NCI-H1930 (cell line): ENCODE measurements at places on chromosomes 1 and 21.

GRCh38 chr1:8448911-8449661 is 131.2 kb downstream of the SLC45A1 start:
- no peak for DNase-seq

- no peak for DNase-seq
Observed at GRCh38 chr1:10950316-10951172, 61.9 kb upstream of the TARDBP start.

- no peak for DNase-seq
Observed at GRCh38 chr1:155977690-155978324, 540 bp downstream of the ARHGEF2 start.

DNA sequence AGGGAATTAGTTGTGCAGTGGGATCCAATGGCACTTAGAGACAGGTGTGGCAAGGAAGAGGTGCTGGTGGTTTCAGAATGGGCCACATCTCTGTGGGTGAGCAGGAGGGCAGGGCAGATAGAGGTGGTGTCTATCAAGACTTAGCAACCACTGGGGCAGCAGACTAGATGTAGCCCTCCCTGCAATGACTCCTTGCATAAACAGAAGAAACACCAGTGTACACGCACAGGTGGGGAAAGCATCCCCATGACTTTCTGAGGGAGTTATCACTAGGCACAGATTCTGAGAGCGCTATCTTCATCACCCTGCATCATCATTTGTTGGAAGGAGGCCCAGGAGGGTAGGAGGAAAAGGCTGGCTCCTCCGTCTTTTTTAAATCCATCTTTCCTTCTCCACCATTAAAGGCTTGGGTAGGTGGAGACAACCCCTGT is 58.4 kb downstream of the PLXNA2 start:
- no peak for DNase-seq

GRCh38 chr1:78483903-78484302 is 6.9 kb upstream of the PTGFR start:
- no peak for DNase-seq

GRCh38 chr1:59926381-59927123 is at the start of gene CYP2J2:
TSS of gene CYP2J2 (minus strand) at chr1:59926773. CDS start at chr1:59926746, 27 bp downstream.
- peak; percentile 13 for DNase-seq

DNA sequence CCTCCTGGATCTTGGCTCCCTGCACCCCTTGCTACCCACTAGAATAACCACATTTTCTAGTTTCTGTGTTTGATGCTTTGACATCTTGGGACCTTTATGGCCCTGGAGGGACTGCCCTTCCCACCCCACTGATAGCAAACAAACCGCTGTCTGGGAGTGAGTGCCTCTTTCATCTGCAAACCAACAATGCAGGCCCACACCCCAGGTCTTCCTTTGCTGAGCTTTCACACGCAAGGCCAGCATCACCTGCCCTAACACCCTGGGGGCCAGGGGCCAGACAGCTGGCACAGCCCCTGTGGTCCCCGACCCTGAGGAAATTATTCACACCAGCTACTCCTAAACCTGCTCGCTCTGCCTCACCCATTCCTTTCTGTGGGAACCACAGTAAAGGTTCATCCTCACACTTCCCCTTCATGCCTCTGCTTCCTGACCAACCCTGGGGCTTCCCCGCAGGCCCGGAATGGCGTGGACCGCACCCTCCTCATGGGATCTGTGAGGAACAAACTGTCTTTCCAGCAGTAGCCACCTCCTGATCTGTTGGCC is 15.4 kb downstream of the SLC2A7 start:
- no peak for DNase-seq

DNA sequence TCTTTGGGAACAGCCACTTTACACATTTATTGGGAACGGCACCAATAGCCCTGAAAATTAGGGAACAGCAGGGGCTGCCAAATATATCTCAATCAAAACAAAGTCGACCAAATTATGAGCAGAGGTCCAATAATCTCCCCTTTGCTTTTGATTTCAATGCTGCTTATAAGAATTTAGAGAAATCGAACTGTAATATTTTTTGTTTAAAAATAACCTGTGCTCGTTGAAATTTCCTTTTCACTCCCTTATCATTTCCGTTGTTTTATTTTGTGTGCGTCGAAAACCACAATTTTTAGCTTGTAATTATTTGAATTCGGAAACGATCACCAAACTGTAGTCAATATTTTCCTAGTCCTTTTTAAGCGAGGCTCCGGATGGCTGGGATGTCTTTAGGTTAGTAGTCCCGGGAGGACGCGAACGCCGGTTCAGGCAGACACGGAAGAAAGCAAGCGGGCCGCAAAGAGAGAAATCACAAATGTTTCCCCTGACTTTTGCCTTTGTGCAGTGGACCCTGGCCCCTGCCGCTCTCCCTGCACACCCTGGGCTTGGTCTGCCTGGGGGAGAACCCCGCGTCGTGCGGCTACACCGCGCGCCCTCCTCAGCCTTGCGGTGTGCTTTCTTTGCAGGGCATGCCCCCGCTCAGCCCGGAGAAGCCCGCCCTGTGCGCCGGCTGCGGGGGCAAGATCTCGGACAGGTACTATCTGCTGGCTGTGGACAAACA is 2.3 kb downstream of the LHX9 start:
- no peak for DNase-seq

GRCh38 chr1:84122780-84123382 is 21.2 kb upstream of the PRKACB start:
- DNase-seq = peak; percentile 15

DNA sequence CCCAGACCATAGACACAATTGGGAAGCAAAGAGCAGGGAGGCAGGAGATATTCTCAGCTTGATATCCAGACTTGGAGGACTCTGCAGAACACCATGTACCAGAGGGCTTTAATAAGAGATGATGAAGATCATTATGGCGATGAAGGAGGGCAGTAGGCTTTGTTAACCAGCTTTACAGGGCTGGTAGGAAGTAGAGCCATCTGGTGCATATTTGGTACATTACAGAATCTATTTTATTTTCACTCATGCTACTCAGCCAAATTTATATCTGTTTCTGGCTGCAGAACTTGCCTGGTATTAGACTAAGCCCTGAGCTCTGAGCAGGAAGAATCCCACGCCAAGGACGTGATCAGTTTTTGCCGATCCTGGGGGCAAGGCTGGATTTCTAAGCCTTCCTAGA is 61.8 kb upstream of the SYT6 start:
- DNase-seq = no peak

DNA sequence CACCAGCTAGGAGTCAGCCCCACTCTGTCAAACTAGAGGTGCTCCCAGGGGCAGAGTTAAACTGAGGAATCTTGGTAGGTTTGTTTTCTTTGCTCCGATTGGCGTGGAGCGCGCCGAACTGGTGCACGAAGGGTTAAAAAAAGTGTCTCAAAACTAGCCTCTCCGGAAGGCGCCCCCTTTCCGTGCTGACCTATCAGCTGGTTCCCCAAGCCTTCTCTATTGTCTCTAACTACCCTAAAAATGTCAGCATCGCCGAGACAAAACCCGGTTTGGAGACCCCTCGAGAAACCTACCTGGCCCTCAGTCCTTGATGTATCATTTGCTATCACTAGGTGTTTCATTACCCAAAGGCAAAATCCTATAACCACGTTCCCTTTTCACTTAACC is 2.2 kb downstream of the TGFB2 start:
- no peak for DNase-seq

GRCh38 chr1:24215226-24215814 is 28.2 kb upstream of the IFNLR1 start:
- no peak for DNase-seq

DNA sequence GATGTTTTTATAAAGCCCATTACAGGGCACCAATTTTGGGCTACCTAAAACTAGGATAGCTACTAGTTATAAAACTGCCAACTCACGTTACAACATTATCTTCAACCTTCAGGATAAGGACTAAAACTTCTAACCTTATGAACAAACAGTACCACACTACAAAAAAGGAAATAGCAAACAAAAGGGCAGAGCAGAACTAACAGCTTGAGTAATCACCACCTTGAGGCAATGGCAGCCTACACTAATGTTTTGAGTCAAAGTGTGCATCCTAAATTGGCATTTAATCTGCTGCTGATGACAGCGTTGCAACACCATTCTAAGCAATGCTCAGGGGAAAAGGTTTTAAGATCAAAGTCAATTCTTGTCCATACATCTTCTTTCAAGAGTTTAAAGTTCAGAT is 27.2 kb downstream of the PTP4A2 start:
- DNase-seq = no peak

DNA sequence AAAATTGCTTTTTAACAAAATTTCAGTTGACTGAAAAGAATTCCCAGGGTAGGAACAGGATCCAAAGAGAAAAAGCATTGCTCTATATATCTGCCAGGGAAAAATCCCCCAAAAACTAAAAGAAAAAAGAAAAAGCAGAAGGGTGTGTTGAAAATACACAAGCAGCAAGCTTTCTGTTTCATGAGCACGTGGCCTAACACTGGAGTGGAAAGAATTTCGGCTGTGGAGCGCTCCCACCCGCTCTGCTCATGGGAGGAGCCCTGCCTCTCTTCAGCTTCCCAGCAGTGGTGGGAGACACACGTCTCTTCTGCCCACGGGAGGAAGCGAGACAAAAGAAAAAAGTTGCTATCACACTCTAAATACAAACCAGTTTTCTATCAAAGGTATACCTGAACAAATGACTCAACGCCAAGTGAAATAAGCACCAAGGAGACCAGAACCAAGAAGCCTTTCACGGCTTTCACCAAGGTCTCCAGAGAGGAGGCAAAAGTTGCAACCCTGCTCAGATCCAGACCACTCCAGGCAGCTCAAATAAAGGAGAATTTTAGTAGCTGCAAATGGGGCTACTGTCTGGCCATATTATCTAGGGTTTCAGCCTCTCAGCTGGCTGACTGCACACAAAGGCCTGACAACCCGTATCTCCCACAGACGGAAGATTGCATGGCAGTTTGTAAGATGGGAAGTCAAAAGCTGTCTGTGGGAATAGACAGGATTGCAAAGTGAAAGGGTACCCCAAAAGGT is 29.5 kb upstream of the ZNF496 start:
- DNase-seq = no peak

DNA sequence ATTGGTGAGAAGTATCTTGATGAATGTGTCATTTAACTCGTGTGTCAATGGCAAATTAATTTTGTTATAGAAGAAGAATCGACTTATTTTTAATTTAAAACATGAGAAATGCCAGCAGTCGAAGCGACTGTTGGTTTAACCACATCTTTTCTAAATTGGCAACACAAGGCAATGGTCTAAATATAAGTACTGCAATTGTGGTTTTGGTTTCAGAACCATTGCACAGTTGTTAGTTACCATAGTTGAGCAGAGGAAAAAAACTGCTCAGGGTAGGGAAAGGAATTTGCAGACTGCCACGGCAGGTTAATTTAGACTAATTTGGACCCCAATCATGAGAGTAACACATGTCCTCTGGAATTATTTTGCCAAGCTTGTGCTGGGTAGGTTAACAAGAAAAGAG is 185.6 kb upstream of the RUNX1 start:
- no peak for DNase-seq

DNA sequence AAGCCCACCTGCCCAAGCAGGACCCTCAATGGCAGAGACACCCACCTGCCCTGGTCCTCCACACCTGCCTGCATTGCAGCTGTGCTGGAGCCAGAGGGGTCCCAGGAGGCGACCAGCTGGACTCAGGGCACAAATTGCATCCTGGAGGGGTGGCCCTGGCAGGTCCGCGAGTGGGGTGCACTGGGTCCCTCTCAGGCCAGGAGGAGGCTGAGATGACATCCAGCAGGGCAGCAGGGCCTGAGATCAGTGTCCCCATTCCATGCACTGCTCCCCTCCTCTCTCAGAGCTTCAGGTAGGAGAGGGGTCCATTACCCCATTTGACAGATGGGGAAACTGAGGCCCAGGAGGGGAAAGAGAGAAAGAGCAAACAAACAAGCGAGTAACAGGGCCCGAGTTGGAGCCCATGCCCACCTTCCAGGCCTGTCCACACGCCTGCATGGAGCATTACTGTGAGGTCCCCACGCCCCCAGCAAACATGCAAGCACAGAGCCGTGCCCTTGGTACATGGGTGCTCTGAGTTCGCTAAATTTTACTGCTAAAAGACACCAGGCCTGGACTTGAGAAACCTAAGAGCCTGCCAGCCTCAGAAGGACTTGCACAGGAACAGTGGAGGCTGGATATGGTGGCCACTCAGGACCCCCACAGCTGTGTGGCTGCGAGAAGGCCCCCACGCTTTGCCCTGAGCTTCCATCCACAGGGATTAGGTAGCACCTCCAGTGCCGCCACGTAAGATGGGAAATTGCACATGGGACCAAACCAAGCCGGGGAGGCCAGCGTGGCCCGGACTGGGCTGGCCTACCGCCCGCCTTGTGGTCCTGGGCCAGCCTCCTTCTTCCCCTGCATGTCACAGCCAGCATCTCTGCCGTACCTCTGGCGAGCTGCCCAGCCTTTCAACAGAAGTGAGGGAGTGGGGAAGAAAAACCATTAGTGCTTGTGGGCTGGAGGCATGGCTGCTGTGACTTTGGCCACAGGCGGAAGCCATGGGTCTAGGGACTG is 7.4 kb downstream of the WNT3A start:
- DNase-seq = no peak

DNA sequence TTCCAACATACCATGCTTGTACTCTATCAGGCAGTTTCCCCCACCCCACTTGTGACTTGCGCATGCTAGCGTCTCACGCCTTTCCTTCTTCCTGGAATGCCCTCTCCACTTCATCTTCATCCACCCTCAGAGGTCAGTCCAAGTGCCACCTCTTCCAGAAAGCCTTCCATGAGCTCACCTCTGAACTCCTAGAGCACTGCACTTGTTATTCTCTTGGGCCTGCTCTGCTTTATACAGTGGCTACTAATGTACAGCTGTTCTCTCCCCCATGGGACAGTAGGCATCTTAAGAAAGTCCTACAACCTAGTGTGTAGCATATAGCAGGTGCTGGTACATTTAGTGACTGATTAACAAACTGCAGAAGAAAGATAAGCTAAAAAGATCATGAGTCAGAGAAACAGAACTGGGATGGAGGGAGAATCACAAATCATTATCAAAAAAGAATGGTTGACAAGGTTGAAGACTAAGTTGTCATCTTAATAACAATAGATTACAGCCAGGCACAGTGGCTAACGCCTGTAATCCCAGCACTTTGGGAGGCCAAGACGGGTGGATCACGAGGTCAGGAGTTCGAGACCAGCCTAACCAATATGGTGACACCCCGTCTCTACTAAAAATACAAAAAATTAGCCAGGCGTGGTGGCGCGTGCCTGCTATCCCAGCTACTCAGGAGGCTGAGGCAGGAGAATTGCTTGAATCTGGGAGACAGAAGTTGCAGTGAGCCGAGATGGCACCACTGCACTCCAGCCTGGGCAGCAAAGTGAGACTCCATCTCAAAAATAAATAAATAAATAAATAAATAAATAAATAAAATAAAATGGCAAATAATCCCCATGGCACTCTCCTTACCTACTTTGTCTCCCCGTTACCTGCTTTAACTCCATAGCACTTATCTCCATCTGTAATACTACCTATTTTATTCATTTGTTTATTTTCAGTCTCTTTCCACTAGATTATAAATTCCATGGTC is 16.3 kb upstream of the TSPAN1 start:
- DNase-seq = no peak

GRCh38 chr1:161119092-161119903 is 1.4 kb downstream of the NIT1 start:
- no peak for DNase-seq
